Adrenal gland (tissue), 19 donors: ENCODE measurements at places on chromosomes 6 and 20.

GRCh38 chr6:99590728-99591672, 15.6 kb upstream of the PRDM13 start:
- DNase-seq = no peak

DNA sequence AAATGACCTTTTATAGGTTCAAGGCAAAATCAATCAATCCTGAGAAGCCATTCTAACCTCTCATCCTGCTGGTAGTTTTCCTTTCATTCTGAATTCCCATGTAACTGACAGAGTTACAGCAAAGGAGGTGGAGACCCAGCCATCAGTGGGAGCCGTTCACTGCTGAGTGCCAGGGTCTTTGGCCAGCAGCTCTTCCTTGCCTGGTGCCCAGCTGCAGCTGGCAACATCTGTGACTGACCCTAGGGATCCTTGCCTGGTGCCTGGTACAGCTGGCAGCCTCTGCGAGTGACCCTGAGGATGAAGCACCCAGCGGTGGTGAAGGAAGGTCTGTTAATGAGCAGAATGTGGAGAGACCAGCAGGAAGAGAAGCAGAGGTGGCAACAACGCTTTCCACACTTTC, 314.6 kb downstream of the THBS2 start:
- no peak for DNase-seq

DNA sequence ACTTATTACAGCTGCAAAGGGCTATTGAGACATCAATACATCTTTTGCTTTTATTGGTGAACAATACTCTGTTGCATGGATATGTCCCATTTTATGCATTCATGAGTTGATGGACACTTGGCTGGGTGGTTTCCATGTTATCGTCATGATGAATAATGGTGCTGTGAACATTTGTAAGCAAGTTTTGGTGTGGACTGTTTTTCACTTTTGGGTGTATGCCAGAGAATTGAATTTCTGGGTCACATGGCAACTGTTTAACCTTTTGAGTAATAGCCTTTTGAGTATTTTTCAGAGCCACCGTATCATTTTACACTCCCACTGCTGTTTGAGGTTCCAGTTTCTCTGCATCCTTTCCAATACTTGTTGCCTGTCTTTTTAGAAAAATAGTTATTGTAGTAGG, 107.0 kb downstream of the JARID2 start:
- DNase-seq = no peak

DNA sequence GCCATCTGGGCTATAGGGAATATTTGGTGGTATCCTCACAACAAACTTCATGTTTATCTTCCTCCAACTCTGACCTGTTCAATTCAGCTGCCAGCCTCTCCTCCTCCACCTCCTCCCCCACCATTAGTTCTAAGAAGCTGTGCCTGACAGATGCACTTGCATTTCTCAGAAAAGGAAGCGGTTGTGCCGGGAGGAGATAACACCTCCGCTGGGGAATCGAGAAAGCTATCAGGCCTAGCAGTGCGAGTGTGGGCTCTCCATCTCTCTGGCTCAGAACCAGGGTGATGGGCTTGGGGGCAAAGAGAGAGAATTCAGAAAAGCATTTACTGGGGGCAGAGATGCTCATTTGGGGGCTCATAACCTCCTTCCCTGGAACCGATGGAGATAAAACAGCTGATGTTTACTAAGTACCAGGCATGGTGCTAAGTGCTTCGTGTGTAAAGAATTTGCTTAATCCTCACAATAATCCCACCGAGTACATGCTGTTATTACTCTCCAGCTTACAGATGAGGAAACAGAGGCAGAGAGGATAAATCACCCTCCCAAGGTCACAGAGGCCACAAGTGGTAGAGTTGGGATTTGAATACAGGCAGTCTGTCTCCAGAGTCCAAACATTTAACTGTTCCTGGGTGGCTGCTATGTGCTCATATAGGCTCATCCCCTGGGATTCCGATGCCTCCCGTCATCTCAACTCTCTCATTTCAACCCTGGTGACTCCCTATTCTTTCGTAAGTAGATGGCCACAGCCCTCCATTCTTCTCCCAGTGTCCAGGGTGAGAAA, 38.3 kb downstream of the COX4I2 start:
- DNase-seq = no peak

GRCh38 chr20:32333988-32334885, 23.9 kb upstream of the ASXL1 start:
- DNase-seq = peak; percentile 22

DNA sequence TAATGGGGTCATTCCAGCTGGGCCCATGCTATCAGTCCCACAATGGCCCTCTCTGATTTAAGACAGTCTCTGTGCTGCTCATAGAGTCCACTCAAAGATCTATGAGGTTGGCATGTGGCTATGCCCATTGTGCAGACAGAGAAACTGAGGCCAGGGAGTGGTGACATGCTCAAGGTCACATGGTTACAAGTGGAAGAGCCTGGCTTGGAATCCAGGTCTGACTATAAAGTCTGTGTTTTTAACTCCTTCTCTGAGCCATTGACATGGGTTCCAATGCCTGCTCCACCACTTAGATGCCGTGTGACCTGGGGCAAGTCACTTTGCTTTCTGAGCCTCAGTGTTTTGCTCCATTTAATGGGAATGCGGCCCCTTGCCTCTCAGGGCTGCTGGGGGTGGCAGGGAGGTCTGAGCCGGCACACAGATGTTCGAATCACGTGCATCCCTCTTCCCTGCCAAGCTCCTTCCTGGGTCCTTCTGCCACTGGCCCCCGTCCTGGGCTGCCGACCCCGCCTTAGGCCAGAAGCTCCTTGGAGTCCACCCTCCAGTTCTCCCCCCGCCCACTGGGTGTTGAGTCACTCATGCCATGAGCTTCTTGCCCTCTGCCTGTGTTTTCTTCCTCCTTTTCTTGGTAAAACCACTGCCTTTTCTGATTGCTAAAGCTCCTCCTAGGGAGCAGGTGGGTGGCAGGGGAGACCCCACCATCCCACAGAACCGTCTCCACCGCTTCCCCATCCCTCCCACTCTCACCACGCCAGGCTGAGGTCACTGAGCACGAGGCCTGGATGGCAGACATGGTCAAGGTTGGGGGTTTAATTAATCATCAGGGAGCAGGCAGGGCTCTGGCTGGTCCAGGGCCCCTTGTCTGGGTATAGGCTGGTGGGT, 35.7 kb downstream of the CEBPB start:
- peak; percentile 73 for DNase-seq

- peak; percentile 95 for DNase-seq
Measured at GRCh38 chr20:19275630-19276071, 63.2 kb downstream of the SLC24A3 start.

GRCh38 chr6:87919416-87919815, 128.2 kb upstream of the SPACA1 start:
- no peak for DNase-seq

DNA sequence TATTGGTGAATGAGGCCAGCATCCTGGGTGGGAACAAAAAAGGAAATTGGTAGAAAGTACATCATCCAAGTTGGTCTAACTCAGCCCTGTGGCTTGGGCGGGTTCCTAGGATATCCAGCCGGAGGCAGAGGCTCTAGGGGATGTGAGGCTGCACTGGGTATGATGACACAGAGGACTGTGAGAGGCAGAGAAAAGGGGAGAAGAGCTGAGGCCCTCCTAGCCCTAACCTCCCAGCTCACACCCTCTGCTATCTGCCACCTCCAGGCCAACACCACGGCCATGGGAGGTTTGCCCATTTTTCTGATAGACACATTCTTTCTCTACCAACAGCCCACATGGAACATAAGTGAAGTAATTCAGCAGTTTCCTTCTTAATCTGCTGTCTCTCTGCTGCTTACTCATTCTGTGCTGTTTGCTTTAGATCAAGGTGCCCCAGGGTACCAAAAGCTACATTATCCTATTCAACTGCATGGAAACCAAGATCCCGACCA, 284.4 kb downstream of the ESR1 start:
- DNase-seq = no peak

DNA sequence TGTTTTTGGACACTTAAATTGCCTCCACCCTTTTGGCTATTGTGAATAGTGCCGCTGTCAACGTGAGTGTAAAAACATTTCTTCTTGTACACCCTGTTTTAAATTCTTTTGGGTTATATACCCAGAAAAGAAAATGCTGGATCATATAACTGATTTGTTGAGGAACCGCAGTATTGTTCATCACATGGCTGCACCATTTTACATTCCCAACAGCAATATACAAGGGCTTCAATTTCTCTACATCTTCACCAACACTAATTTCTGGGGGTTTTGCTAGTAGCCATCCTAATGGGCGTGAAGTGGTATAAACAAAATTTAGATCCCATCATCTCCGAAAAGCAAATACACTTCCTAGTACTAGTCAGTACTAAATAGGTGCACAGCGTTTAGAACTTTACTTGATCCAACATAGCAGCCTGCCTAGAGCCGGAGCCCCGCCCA, 579 bp upstream of the BPHL start:
- DNase-seq = no peak

DNA sequence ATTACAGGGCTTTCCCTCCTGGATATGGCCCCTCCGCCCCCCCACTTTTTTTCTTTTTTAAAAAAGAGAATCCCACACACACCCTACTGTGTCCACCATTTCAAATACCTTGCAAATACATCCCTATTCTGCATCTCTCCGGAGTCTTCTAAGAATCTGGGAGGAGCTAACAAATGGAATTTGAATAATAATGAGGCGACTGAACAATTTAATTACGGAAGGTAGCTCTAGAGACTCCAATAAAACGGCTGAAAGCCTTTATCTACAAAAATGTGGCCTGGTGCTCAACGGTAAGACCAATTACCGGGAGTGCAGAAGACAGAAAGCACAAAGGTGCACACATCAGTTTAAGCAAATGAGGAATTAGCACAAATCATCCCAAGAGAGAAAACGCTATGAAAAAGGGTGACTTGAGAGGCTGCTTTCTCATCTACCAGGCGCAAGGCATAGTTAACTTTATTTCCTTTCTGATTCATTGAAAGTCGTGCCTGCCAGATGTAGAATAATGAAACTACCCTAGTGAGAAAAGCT, 1.8 kb downstream of the RRAGD start:
- no peak for DNase-seq

GRCh38 chr20:34560614-34561013, 2.1 kb downstream of the MAP1LC3A start:
- DNase-seq = no peak

GRCh38 chr6:3280091-3280490, 21.3 kb downstream of the PSMG4 start:
- DNase-seq = no peak

GRCh38 chr6:139014945-139015344, 13.6 kb upstream of the ABRACL start:
- no peak for DNase-seq

DNA sequence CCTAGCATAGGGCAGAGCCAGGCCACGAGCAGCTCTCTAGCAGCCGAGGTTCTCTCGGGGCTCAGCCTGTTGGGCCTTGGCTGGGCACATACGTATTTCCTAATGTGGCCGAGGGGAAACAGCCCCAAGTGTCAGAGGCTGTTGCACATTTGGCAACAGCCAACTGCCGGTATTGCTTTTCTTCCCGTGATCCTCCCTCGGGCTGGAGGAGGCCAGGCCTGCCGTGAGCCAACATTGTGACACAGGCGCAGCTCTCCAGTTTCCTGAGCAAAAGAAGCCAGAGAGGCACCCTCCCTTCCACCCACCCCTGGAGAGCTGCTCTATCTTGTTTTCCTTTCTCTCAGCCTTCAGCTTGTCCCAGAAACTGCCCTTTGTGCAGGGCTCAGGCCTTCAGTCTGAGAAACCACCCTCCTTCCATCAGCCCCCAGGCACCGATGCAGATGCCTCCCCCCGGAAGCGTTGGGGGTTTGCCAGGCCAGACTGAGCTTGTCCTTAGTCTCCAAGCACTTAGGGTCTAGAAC, 5.1 kb upstream of the BPI start:
- DNase-seq = peak; percentile 66

DNA sequence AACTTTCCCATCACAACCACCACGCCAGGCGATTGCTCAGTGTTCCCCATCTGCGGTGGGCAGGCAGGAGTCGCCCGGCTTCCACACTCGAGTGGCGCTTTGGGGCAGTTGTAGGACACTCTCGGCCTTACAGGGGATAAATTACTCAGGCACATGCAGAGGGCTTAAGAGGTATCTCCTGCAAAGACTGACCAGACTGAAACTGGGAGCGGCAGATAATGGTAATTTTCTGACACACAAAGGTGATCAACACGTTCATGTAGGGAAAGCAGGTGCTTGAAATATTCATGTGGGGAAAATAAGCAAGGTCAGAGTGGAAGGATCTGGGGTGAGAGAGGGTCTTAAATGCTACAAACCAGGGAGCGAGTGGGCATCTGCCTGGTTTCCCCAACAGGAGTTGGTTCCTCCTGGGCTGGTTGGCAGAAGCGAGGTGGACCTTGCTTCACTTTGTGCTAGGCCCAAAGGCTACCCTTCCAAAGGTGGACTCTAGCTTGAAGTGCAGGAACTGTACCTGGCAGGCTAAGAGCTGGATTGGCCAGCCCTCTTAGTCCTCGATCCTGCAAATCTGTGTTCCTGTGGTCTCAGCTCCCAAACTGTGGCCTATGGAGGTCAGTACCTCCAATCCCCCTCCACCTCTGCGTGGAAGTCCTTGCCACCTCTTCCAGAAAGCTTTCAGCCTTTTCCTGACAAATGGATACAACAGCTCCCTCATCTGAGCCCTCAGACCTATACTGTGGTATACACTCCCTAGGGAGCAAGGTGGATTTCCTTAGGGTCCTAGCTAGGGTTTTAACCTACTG, 16.7 kb downstream of the PLAGL2 start:
- no peak for DNase-seq

- no peak for DNase-seq
Measured at GRCh38 chr20:20690676-20691476, 21.6 kb downstream of the RALGAPA2 start.

DNA sequence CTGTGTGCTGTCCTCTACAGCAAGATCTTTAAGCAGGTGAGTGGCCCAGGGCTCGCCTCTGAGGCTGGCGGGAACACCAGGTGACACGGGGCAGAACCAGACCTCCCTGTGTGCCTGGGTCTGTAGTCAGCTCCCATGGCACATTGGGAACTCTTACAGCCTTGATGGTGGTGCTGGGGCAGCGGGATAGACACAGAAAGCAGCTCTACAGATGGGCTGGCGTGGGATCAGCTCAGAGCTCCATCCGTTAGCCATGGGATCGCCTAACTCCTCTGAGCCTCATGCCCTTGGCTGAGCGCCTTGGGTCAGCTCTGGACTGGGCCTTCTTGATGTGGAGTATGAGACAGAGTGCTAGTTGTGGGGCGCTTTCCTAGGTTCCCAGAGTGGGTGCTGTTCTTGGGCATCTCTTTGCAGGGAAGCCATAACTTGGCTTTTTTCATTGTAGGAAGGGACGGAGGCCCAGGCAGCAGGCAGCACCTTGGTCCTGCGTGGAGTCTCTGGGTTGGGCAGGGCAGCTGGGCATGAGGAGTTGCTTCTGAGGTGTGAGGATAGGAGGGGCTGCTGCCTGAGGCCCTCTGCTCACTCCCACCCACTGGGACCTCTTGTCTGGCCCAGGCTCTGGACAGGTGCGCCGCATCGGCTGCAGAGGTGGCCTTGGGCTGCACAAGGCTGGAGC, 51.3 kb downstream of the EFCAB8 start:
- no peak for DNase-seq

DNA sequence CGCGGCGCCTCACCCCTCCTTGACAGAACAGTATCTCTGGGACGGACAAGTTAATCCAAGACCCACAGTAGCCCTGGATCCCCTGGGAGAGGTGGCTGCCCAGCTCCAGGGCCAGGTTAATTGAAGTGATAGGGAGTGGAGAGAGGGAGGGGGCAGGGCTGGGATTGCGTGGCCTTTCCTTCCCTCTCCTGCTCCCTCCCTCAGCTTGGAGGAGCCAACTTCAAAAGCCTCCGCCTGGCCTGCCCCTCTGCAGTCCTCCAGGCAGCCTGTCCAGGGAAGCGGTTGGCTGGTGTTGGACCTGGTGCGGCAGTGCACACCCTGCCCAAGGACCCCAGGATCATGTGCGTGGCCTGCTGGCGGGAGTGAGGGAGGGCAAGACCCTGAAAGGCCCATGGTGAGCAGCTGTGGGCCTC, at the start of gene C20orf204:
TSS of gene C20orf204 (plus strand) at position 250 of the 413 bp plus-strand sequence. CDS start at position 392, 142 bp downstream.
- DNase-seq = no peak
